ENCODE measurements at places on chromosomes 4 and X.
A peak's percentile ranks its signal among the peaks of the same experiment; 100 is the strongest.

DNA sequence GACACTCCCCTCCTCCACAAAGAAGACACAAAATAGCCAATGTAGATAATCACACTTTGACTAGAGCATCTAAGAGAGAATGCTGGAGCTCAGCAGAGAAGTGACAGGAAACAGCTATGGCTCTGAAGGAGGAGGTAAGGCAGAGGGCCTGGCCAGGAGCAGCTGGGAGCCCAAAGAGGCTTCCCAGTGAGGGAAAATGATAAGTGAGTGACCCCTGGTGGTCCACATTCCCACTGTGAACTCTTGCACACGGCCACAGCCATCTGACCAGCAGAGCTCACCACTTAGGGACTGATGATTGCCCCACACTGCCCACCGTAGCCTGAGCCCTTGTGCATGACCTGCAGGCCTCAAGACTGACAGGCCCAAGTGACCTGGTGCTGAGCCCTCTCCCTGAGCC is 162.7 kb upstream of the GALNTL6 start:
- no peak for DNase-seq

DNA sequence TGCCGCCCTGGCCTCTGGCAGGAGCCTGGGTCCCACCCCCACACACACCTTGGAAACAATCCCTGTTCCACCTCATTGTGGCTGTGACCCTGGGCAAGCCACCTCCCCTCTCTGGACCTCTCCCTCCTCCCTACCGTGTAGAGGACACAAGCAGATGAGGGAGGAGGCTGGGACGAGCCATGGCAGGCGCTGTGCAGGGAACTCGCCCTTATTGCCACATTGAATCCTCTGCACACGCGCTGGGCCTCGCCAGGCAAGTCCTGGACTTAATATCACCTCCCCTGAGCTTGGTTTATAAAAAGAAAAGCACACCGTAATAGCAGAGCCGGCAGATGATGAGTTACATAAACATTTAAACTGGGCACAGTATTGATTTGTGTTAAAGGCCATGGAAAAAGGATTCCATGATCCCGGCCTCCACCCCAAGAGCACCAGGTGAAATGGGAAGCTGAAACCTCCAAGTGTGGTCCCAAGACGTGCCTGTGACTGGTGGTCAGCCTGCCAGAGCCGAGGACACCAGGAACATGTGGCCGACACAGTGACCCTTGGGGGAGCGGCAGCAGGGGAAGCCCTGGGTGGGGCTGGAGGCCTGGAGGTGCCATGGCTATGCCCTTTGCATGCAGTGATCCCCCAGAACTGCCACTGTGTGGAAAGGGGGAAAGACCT is 81.1 kb downstream of the PPP2R2C start:
- DNase-seq = no peak

GRCh38 chr4:135838889-135839288 is 1637.3 kb upstream of the PABPC4L start:
- DNase-seq = peak; percentile 20

DNA sequence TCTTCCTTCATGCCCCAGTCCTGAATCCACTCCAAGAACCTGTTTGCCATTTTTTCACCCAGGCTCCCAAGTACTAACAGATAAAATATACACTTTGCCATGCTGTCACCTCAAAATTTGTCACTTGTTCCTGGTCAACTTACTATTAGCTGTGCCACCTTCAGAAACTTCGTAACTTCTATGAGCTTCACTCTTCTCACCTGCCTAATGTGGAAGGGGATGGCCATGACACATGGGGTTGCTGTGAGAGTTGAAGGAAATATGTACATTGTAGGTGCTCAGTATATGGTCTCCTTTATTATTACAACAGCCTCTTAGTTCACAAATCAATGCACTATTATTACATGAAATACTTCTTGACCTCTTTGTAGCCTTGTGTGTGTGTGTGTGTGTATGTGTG is 10.4 kb downstream of the TMSB4X start:
- DNase-seq = no peak

- DNase-seq = no peak
Observed at GRCh38 chr4:179663641-179664429, 2221.6 kb upstream of the AGA start.

DNA sequence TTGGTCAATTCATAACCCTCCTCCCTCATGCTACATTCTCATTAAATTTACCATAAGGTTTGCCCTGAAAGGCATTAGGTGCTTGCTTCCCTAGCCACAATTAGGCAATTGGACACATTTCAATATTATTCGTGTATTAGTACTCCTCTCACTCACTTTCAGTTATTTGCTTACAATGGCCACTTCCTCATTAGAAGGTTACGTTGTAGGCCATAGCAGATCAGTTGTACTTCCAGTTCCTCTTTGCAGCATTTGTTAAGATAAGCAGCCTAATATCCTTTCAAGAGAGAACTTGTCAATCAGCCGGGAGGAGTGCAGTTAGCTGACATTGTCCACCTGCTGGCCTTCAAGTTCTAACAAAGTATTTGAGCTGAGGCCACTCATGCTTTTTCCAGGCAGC is 1017.2 kb downstream of the PCDH7 start:
- no peak for DNase-seq

DNA sequence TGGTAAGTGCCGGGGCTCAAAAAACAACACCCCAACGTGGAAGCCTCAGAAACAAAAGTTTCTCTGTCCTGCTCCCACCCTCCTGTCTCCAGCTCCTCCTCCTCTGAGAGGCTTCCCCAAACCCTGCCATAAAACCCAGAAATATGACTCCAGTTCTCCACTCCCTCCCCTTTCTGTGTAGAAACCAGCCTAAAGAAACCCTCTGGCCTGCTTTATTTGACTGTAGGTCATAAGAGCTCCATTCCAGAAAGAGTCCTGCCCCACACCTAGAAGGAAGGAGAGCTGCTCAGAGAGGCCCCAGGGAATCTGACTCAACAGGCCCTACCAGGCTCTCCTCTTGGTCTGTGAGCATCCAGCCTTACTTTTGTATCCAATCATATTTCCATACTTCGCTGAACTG is 872 bp upstream of the S100P start:
- no peak for DNase-seq

GRCh38 chr4:67694662-67695061 is 6.3 kb downstream of the UBA6 start:
- DNase-seq = no peak

GRCh38 chr4:4568806-4569427 is 27.1 kb upstream of the STX18 start:
- DNase-seq = no peak

All from putamen (tissue), 1 donor.